AML-193 (cell line): ENCODE measurements at places on chromosomes 2 and 18.

DNA sequence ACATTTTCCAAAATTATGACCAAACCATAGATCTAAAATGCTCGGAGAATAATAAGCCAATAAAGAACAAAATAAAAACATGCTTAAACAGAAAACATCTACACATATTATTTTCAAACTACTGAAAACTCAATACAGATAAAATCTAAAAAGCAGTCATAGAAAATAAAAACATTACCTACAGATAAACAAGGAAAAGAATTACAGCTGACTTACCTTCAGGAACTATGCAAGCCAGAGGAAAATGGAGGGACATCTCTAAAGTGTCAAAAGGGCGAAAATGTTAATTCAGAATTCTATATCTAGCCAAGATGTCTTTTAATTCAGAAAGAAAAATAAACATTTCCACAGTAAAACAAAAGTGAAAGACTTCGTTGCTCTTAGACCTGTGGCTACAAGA lies 112.9 kb upstream of the GYPC start:
- DNase-seq = no peak

- no peak for DNase-seq
Observed at GRCh38 chr18:8477615-8478014, 131.6 kb upstream of the RAB12 start.

- DNase-seq = no peak
Observed at GRCh38 chr2:156165742-156166141, 166.8 kb downstream of the NR4A2 start.

DNA sequence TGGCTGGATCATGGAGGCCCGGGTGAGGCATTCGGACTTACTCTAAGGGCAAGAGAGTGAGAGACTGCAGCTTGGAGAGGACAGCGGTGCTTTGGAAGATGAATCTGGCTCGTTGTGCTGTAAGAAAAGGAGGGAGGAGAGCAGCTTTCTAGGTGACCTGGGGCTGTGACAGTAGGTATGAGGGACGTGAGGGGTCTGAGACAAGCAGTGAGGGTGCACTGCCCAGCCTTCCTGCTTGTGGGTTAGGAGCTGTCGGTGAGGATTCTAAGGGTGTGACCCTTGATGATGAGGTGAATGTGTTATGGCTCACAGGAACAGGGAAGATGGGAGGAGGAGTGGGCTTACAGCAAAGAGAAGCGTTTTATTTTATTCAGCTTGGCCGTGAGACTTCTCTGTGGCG lies 27.1 kb upstream of the RHOB start:
- DNase-seq = no peak

- DNase-seq = no peak
Observed at GRCh38 chr2:109473616-109474318, 140.0 kb downstream of the SEPTIN10 start.

DNA sequence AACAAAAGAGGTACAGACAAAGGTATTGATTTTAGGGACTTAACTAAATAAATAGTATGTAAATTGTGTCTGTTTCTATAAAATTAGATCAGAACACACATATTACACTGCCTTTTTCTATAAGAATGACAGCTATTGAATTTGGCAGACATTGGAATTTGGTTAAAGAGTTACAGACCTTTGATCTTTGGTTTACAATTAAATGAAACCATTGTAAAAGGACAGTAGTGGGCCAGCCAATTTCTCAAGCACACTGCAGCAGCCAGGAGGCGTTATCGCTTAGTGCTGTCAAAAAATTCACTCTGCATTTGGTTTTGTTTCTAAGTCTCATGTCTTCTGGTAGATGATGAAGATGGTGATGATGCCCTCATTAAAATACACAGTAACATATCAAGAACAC lies 175.9 kb downstream of the NR4A2 start:
- DNase-seq = no peak

DNA sequence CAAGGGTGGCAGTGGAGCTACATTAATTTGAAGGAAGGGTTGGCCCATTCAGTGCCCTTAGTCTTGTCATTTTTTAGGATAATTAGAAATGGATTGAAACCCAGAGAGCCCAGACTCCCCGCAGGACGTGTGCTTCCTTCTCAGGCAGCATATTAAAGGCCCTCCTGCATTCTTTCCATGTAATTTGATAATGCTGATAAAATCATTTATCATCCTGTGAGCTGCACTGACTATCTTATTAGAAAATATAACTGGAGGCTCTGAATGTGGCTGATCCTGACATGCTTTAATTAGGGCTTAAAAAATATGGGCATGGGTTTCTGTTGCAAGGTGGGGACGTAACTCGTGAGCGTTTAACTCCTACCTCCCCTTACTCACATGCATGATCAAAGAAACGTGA lies 148.1 kb downstream of the ACKR3 start:
- no peak for DNase-seq
